Naive B cell (primary cell): ENCODE measurements at places on chromosomes 3 and 15.

DNA sequence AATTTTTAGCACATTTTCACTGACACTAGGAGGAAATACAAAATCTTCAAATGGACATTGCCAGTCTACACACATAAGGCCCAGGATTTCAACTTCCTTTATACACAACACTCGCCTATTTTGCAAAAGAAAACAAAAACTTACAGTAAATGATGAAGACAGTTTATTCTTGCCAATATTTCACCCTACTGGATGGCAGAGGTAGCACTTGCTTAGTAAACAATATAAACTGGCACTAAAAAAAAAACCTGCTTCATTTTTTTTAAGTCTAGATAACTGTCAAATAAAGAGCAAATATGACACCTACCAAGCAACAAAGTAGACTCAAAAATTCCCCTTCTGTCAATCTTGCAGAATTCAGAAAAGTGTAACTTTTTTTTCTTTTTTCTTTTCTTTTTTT is 204.0 kb downstream of the VPS13C start:
- H3K36me3 ChIP-seq, result peaks cover 9% of the 10 kb centered on the region
- no peak overlapping the region for H3K27ac ChIP-seq
- H3K4me1 ChIP-seq, result peaks cover 6% of the 10 kb centered on the region
- no peak overlapping the region for H3K4me3 ChIP-seq
- no peaks in the 10 kb centered on the region for H3K27me3 ChIP-seq

GRCh38 chr3:183967693-183968092 is 50.0 kb downstream of the ABCC5 start:
- H3K4me1 ChIP-seq, result no peaks in the 10 kb centered on the region
- H3K27ac ChIP-seq, result no peak overlapping the region
- H3K4me3 ChIP-seq, result no peak overlapping the region
- no peaks in the 10 kb centered on the region for H3K27me3 ChIP-seq

GRCh38 chr3:136753326-136753939 is 1.3 kb upstream of the STAG1 start:
- no peaks in the 10 kb centered on the region for H3K27me3 ChIP-seq
- peaks cover 39% of the 10 kb centered on the region for H3K4me1 ChIP-seq
- no peaks in the 10 kb centered on the region for H3K36me3 ChIP-seq
- H3K4me3 ChIP-seq, result peak overlapping the region; percentile 89
- no peak for DNase-seq

DNA sequence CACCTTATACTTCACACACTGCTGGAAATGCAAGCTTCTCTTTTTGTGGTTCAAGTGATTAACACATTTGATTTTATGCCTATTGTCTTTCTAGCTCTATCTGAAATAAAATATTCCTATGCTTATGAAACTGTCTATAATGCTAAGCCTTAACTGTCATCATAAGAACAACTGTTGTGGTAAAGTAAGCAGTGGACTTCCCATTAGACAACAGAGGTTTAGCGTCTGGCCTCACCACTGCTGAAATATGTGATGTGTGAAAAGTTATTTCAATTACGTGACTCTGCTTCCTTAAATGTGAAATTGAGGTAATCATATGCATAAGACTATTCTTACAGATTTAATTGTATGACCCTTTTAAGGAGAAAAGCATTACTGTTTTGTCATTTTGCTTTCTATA is 140.2 kb upstream of the LYSMD4 start:
- no peaks in the 10 kb centered on the region for H3K36me3 ChIP-seq
- no peak for DNase-seq
- no peaks in the 10 kb centered on the region for H3K27me3 ChIP-seq
- no peak overlapping the region for H3K4me3 ChIP-seq
- no peak overlapping the region for H3K27ac ChIP-seq

DNA sequence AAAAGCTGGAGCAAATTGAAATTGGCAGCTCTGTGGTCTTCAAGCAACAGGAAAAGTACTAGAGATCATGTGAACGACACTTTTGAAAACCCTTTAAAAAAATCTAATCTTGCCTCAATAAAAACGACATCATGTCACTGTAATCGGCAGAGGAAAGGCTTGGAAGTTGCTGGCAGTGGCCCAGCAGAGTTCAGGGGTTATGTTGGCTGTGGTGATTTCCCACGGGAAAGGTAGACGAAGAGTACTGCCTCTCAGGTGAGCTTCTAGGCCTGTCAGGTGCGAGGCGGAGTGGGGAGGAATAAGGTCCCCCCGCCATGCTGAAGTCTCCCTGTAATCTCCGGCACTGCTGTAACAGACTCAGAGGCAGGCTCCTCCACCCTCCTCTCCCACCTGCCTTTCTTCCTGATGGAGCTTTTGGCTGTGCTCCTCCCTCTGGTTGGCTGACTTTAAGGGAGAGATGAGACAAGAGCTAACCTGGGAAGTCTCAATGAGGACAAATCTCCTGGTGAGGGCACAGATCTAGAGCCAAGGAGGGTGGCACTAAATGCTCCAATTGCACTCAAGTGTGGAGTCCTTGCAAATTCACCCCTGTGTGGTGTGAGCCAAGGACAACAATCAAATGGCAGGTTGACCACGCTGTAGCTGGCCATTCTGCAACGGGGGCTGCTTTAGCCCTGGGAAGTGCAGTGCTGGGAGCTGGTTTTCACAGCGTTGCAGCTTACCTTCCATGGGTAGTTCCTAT is 18.7 kb upstream of the HES1 start:
- H3K4me1 ChIP-seq, result peaks cover 40% of the 10 kb centered on the region
- no peak overlapping the region for H3K27ac ChIP-seq
- DNase-seq, result no peak
- no peak overlapping the region for H3K4me3 ChIP-seq
- peaks cover 4% of the 10 kb centered on the region for H3K27me3 ChIP-seq
- no peaks in the 10 kb centered on the region for H3K36me3 ChIP-seq

- H3K36me3 ChIP-seq, result no peaks in the 10 kb centered on the region
- DNase-seq, result no peak
- H3K27ac ChIP-seq, result no peak overlapping the region
- H3K27me3 ChIP-seq, result no peaks in the 10 kb centered on the region
- H3K4me1 ChIP-seq, result peaks cover 7% of the 10 kb centered on the region
- H3K4me3 ChIP-seq, result no peak overlapping the region
Observed at GRCh38 chr3:195876297-195877064, 31.9 kb downstream of the TNK2 start.

GRCh38 chr15:98002419-98002818 is 41.9 kb downstream of the ARRDC4 start:
- H3K27ac ChIP-seq, result no peak overlapping the region
- no peaks in the 10 kb centered on the region for H3K36me3 ChIP-seq
- DNase-seq, result no peak
- no peak overlapping the region for H3K4me3 ChIP-seq

- no peaks in the 10 kb centered on the region for H3K36me3 ChIP-seq
- no peaks in the 10 kb centered on the region for H3K4me1 ChIP-seq
- H3K4me3 ChIP-seq, result no peak overlapping the region
Observed at GRCh38 chr3:171200052-171200749, 173.7 kb upstream of the SLC2A2 start.

DNA sequence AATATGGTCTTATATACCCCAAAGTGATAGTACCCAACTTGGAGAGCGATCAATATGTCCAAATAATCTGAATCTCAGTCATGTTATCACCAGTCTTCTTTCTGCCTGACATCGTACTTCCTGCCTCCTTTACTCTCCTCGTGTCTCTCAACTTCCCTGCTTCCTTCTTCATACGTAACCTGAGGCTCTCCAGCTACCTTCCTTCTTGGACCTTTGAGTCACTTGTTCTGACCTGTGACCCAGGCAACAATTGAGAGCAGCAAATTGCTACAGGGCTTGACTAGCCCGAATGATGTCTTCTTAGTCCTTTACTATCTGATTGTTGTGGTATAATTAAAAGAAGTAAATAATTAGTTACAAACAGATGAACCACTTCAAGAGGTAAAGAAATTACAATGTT is 145.9 kb upstream of the MBNL1 start:
- no peak overlapping the region for H3K4me3 ChIP-seq
- H3K4me1 ChIP-seq, result no peaks in the 10 kb centered on the region
- no peak for DNase-seq
- no peak overlapping the region for H3K27ac ChIP-seq
- H3K36me3 ChIP-seq, result no peaks in the 10 kb centered on the region

- no peak overlapping the region for H3K27ac ChIP-seq
- no peak for DNase-seq
- peaks cover 14% of the 10 kb centered on the region for H3K4me1 ChIP-seq
- no peak overlapping the region for H3K4me3 ChIP-seq
Observed at GRCh38 chr3:194064380-194065332, 71.3 kb upstream of the HES1 start.

- no peak overlapping the region for H3K4me3 ChIP-seq
- no peak for DNase-seq
- peaks cover under 1% of the 10 kb centered on the region for H3K27me3 ChIP-seq
- no peaks in the 10 kb centered on the region for H3K36me3 ChIP-seq
- H3K4me1 ChIP-seq, result no peaks in the 10 kb centered on the region
Observed at GRCh38 chr3:115758076-115758763, 134.9 kb downstream of the GAP43 start.

DNA sequence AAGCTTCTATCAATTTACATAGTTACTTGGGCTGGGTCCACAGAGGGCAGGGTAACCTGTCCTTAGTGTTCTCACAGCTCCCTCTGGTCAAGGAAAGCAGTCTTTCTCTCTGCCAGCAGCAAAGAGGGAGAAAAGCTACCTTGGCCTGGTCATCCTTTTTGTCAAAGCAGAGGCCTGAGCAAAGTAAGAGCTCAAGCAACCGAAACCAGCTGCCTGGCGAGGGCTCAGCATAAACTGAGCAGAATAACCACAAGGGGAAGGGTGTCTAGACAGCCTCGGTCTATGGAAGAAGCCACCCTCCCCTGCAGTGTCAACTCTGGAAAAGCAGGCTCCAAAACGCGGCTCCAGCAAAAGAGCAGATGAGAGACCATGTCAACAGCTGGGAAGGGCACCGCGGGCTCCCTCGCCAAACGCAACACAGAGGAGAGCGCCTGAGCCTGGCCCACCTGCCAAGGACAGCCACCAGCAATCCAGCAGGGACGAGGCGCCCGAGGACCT is 17.4 kb downstream of the LRIG1 start:
- H3K27me3 ChIP-seq, result peaks cover 4% of the 10 kb centered on the region
- no peak for DNase-seq
- peak overlapping the region; percentile 35 for H3K27ac ChIP-seq
- H3K36me3 ChIP-seq, result peaks cover 11% of the 10 kb centered on the region

DNA sequence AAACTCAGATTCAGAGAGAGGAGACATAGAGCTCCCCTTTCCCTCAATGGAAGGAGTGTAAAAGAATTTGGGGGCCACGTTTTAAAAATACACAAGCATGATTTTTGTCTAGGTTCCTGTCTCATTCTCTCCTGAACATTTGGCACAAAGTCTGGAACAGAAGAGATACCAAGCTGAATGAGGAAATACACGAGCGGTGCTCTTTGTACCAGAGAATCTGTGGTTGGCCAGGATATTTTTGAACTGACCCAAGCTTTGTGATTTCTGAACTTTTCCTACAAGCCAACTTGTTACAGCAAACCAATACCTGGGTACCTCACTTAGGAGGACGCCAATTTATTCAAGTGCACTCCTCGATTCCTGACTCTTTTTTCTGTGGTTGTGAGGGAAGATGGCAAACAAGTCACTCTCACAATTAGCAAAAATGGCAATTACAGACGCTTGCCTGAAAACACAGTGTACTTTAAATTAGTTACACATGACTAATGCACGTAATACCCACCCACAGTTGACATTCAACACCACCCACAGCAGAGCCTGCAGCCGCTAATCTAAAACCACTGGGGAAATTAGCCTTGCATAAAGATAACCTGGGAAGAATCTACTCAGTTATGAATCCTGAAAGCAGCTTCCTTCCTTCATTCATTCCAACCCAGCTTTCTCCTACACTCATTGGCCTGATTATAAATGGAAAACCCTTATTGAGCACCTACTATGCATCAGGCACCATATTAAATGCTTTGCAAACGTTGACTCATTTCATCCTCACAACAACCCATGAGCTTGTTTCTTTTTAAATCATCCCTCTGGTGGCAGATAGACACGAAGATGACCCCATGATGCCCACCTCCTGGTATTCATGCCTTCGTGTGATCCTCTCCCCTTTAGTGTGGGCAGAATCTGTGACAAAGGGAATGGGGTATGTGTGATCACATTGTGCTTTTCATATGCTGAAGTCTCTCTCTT is 293.5 kb downstream of the KBTBD8 start:
- no peak for DNase-seq
- no peak overlapping the region for H3K4me3 ChIP-seq
- H3K4me1 ChIP-seq, result peaks cover 5% of the 10 kb centered on the region
- no peak overlapping the region for H3K27ac ChIP-seq
- H3K27me3 ChIP-seq, result no peaks in the 10 kb centered on the region
- no peaks in the 10 kb centered on the region for H3K36me3 ChIP-seq

DNA sequence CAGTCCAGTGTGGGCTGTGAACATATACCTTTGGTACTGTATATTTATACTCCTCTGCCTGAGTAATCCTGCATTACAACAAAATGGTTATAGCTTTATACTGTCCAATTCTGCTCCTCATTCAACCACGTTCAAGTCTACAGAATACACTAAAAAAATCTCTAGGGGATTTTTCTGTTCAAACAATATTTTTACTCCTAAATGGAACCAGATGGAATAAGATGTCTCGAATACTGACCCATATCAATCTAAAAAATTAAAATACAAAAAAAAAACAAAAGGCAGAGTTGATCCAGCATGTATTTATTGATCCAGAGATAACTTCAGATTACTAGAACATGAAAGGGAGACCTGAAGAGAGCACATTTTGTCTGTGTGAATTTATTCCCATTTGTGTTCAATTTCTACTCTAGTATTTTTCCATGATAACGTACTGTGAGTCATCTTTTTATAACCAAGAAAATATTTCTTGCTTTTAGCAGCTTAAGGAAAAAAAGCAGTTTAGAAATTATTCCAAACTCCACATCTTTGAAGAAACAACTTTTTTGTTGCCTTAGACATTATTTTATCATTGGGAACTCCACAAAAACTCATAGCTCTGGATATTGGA is 910.7 kb downstream of the TBL1XR1 start:
- H3K36me3 ChIP-seq, result no peaks in the 10 kb centered on the region
- H3K4me1 ChIP-seq, result no peaks in the 10 kb centered on the region
- H3K27ac ChIP-seq, result no peak overlapping the region
- H3K4me3 ChIP-seq, result no peak overlapping the region
- DNase-seq, result no peak
- H3K27me3 ChIP-seq, result no peaks in the 10 kb centered on the region

- no peak overlapping the region for H3K27ac ChIP-seq
- H3K4me1 ChIP-seq, result no peaks in the 10 kb centered on the region
- H3K36me3 ChIP-seq, result no peaks in the 10 kb centered on the region
- DNase-seq, result no peak
- H3K4me3 ChIP-seq, result no peak overlapping the region
Observed at GRCh38 chr3:94158512-94158911, 95.7 kb downstream of the NSUN3 start.

DNA sequence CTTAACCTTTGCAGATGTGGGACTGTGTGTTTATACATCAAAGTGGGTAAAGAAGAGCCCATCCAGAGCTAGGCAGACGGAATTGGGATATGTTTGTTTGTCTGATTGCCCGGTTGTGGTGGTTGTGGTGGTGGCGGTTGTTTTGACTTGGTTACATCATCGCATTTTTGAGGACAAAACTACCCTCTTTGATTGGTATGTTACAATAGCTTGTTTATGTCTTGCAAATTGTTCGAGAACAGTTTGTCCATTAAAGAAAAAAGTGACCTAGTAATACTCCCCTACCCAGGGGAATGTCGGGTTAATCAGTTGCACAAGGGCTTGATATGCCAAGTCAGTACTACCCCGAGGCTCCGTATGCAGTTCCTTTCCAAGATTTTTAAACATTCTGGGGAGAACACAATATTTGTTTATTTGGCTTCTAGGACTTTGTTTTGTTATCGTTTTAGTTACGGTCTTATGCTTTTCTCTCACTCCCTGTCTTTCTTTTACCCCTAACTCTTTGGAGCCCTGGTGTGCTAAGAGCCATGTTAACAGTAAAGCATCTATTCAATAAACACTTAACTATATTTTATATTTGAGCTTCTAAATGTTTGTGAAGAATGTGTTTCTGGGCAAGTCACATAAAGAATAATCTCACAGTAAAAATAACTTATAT is 315.4 kb downstream of the LPP start:
- H3K36me3 ChIP-seq, result peaks cover 28% of the 10 kb centered on the region
- no peak for DNase-seq
- peaks cover 20% of the 10 kb centered on the region for H3K4me1 ChIP-seq
- no peak overlapping the region for H3K4me3 ChIP-seq
